ENCODE measurements at places on chromosomes 6 and 20. TPM values are rescaled to one million over a fixed set of nuclear protein-coding genes. Genes with fewer than 3 reads are reported as not detected.

The NRSN1 gene
- not detected for total RNA-seq

The FRS3 gene
- 6.7 TPM for total RNA-seq

The CLDN20 gene
- total RNA-seq = not detected

The SLC22A1 gene
- total RNA-seq = 3.2 TPM

The TRIM31 gene
- not detected for total RNA-seq

The GNMT gene
- total RNA-seq = 2.2 TPM

The CASS4 gene
- 0.22 TPM for total RNA-seq

The PPARD gene
- 40.3 TPM for total RNA-seq

The CTAGE9 gene
- not detected for total RNA-seq

The PARD6B gene
- total RNA-seq = 17.5 TPM

The GGTLC1 gene
- total RNA-seq = not detected

The FERMT1 gene
- total RNA-seq = 6.6 TPM

The E2F1 gene
- 0.67 TPM for total RNA-seq

All from thyroid gland (tissue), 4 donors.